ENCODE measurements at places on chromosomes 12 and 14.

GRCh38 chr14:67738740-67739504 is 37.2 kb downstream of the RDH12 start:
- DNase-seq, result peak; percentile 90

GRCh38 chr14:71942904-71943694 is 10.9 kb downstream of the RGS6 start:
- no peak for DNase-seq

- no peak for DNase-seq
These were observed 34.3 kb upstream of the CHFR start for GRCh38 chr12:132921685-132922084.

GRCh38 chr12:25051656-25052195 is 102.8 kb upstream of the BCAT1 start:
- no peak for DNase-seq

DNA sequence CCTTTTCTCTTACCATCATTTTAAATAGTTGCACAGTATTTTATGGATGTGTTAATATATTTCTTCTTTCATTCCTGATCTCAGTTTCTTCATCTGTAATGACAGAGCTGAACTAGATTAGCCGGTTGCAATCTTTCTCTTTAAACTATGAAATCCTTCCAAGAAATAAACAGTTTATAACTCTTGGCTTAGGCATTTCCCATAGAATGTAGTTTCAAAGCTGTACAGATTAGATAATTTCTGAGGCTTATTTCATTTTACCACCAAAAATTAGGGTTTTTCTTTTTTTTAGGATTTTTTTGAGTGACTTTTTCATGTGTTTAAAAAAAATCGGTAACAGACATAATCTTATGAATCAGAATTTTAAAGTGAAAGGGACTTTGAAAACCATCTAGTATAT is 144.0 kb downstream of the RAD51B start:
- DNase-seq, result no peak
